ENCODE measurements at places on chromosomes 6 and 20.
A peak's percentile ranks its signal among the peaks of the same experiment; 100 is the strongest.

DNA sequence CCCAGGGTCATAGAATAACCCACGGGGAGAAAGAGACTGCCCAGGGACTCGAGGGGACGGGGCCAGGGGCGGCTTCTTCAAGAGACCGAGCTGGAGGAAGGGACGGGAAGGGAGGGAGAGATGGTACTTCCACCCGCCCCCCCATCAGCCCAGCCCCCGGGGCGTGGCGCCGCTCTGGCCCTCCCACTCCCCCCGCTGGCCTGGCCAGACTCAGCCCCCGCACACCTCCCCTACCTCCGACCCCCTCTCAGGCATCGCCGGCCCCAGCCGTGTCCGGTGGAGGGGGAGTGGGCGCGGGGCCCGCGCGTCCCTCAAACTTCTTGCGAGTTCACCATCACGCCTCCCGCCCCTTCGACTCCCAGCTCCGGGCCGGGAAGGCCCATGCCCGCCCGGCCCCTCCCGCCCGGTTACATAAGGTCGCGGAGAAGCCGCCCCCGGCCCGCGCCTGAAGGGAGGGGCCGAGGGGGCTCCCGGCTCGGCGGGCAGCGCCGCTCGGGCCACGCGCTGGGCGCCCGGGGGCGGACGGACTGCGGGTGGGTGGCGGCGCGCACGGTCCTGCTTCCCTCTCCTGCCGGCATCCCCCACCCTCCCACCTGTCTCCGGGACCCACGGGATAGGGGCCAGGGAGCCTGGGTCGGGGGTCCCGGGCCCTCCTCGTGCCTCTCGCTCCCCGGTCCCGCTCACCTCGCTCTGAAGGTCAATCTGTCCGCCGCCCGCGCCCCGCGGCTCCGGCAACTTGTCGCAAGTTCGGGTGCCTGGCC lies 562 bp downstream of the TFEB start:
- DNase-seq = peak; percentile 14

DNA sequence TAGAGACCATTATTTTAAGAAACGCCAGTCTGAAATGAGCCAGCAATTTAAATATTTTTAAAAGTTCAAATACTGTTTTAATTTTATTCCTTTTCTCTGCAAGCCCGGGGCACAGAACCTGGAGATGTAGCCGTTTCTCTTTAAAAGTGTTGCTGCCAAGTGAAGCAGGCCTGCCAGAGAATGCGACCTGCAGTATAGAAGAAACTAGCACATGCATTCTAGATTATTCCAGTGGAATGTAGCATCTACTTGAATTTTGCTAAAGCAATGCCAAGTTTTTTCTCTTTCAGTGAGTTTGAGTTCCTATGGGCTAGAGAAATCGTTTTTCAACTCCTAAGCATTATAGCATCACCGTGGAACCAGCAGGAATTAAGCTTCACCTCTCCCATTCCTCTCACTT lies 101.3 kb downstream of the QRSL1 start:
- no peak for DNase-seq

DNA sequence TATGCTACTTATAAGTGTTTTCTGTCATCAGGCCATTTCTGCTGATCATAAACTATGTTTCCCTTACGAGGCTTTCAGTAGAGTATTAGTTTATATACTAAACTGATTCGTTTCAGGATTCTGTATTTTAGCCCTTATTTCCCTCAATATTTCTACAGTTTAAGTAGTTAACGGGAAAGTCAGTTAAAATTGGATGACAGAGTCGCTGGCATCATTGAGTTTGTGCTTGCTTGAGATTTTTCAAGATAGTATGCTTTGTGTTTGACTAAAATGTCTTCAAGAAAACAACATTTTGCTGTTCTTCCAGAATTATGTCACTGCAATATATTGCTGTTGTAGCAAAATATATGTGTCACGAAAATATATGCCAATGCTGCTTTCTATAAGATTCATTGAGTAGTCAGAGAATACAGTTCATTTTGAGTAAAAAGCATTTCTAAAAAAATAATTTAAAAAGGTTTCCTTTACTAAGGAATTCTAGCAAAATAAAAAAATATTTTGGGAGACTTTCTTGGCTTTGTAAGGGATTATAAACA lies 51.4 kb downstream of the NCOA7 start:
- DNase-seq = no peak

DNA sequence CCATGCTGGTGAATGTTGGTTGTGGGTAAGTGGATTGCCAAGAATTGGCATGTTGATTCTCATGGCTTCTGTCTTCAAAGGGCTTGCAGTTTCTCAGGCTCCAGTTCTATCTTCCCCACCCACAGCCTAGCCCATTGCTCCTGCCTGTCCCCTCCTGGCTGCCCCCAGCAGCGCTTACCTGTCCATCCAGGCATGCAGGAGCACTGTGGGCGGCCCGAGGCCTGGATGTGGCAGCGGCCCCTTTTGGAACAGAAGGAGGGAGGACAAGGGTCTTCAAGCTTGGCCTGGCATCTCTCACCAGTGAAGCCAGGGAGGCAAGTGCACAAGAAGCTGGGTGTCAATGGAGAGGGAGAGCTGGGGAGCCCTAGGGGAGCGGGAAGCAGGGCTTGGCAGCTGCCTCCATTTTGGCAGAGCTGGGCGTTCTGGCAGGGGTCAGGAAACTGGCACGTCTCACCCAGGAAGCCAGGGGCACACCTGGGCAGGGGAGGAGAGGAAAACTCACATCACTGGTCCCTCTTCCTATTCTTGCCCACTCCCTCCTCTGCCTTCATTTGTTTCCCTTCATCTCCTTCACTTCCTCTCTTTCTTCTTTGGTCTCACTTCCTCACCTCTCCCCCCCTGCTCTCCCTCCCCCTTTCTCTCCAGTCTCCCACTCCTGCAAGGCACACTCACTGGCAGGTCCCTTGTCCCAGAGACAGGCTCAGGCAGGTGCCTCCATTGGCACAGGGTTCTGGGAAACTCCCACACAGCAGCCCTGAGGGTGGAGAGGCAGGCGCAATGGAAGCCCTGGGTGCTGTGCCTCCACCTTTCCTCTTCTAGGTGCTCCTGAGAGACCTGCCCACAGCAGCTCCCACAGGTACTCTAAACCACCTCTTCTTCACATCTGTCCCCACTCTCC lies 1.3 kb downstream of the NOTCH4 start:
- DNase-seq = no peak

- DNase-seq = no peak
Measured at GRCh38 chr6:124002377-124003081, 198.9 kb downstream of the NKAIN2 start.

DNA sequence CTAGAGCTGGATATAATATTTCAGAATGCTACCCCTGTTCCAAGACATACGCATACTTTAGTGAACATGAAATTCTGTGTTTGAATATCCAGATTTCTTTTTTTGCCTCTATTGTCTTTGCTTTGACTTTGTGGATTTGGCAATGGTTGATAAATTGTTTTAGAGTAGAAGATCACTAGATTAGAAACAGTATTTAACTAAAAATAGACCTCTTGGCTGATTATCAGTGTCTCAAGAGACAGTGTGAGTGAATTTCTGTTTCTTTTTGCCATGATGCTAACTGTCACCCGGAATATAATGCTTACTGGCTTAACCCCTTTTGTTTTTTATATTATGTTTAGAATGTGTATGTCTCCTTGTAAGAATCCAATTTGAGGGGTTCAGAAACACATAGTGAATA lies 102.5 kb downstream of the PLCB1 start:
- DNase-seq = no peak

GRCh38 chr6:144310765-144311164 lies 25.6 kb downstream of the UTRN start:
- no peak for DNase-seq

DNA sequence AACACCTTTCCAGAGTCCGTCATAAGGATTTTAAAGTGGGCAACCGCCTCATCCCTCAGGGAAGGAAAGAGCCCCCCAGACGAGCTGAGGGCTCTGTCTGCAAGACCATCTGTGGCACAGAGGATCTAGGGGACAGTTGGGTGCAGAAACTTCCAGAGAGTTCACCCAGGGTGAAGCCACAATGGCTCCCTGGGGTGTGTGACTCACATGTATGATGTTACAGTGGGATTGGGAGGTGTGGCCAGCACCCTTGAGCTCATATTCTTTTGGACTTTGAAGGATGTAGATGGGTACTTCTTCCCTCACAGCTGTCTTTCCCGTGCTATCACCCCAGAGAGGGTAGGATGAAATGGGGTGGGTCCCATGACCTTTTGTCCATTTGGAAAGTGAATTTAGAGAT lies 95.5 kb downstream of the NCR2 start:
- DNase-seq = no peak

- DNase-seq = no peak
Measured at GRCh38 chr6:142118925-142119324, 13.8 kb upstream of the GJE1 start.

- DNase-seq = no peak
Measured at GRCh38 chr6:34196833-34197195, 39.9 kb upstream of the HMGA1 start.

- no peak for DNase-seq
Measured at GRCh38 chr6:56491606-56492328, 150.9 kb downstream of the DST start.

DNA sequence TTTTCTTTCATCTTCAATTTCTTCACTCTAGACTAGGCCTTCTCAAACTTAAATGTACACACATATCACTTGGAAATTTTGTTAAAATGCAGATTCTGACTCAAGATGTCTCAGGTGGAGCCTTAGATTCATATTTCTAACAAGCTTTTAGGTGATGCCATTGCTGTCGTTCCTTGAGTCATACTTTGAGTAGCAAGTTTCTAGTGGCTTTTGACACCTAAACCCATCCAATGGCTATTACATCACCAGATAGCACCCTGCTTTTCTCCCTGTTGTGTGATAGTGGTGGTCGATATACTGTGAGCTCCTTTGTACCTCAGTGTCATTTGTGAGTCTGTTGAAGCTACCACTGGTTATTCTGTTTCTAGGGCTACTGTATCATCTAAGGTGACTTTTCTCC lies 34.8 kb upstream of the BAG2 start:
- DNase-seq = no peak

DNA sequence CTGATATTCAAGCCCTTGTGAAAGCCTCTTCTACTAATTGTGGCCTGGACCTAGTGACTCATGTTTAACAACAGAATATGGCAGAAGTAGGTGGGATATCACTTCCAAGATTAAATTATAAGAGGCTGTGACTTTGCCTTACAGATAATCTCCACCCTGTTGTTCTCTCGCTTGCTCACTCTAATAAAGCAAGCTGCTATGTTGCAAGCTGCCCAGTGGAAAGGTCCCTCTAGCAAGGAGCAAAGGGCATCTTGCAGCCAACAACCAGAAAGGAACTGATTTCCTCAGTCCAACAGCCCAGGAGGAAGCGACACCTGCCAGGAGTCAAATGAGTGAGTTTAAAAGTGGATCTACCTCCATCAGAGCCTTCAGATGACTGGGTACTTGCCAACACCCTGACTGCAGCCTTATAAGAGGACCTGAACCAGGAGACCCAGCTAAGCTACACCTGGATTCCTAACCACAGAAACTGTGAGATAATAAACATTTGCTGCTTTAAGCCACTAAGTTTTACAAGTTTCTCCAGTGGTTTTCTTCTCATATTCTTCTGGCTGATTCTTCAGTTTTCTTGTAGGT lies 112.6 kb downstream of the FRK start:
- no peak for DNase-seq

DNA sequence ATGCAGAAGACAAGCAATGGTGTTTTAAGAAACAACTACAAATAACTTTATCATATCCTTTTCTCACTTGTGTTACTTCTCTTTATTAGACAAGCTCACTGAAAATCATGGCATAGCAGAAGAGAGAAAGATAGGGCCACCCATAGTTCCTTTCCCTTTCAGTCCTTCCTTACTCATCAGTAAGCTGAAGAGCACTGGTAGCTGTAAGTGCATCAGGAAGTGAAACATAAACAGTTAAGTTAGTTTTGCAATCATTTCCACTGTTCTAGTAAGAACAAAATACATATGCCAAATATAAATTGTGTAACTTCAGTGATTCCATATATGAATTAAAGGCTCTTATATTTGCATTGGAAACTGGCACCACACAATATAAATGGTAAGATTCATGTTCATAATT lies 220.1 kb downstream of the HACE1 start:
- DNase-seq = no peak

DNA sequence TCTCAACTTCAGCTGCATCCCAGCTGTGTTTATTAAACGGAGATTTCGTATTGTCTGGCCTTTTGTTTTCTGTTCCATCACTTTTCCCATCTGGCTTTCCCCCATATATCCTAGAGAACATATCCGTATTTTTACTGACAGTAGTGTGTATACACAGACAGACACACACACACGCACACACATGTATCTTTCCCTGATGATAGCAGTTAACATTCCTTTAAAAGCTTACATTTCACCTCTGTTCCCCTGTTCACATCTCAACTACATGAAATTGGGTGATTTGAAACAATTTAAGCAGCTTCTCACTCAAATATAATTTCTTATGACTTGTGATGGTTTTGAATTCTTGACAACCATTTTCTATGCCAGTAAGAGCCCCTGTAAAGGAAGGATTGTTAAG lies 207.1 kb upstream of the CEP162 start:
- no peak for DNase-seq

DNA sequence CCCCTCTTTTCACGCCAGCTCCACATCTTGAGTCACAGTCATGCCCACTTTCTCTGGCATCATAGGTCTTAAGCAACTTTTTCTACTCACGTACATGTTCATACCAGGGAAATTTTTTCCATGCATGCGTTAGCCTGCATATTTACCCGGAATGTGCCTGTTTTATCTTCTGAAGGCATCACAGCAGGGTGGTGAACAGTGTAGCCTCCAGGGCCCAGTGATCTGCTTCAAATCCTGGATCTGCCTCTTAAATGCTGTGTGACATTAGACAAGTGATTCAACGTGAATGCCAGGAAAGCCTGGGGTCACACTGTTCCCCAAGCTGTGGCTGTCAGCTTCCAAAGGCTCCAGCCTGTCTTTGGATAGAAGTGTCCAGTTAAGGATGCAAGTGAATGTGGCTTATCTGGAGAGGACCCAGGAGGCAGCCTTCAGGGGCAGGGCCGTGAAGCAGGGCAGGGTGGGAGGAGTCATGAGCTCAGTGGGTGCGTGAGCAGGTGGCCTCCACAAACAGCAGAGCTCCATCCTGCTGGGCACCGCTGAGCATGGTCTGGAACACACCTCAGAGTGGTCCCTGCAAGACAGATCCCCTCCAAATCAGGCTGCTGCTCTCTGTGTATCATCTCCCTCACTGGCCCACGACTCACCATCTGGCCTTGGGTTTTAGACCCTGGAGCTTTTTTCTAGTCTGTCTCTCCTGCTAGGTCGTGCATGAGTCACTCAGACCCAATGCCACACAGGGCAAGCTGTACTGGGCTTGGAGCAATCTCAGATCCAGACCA lies 30.4 kb upstream of the CD93 start:
- no peak for DNase-seq

DNA sequence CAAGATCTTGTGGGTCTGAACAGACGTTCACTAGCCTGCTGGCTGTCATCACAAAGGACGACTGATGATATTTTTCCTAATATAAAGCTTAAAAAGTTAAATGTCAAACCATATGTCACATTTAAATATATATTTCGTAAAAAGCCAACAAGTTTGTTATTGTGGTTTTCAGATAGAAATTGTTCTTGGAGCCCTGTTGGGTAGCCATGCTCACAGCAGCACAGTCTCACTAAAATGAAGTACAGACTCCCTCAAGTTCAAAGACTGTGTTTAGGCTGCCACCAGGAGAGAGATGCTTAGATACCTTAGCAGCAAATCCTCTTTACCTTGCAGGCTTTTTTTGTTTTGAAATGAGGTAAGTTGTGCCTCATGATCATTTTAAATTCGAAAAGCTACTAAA lies 17.8 kb downstream of the EEF1E1 start:
- no peak for DNase-seq

Measured in activated naive CD8-positive, alpha-beta T cell treated with anti-CD3 and anti-CD28 coated beads, Interleukin-2, amount 50 U/mL, for 16 hours (primary cell).